Activated T-cell treated with anti-CD3 and anti-CD28 coated beads for 24 hours (primary cell): ENCODE measurements at places on chromosomes 16 and 17.

GRCh38 chr17:77909816-77910215, 48.7 kb upstream of the TNRC6C start:
- no peak for DNase-seq

GRCh38 chr16:69250081-69250480, 61.1 kb upstream of the VPS4A start:
- DNase-seq: no peak

DNA sequence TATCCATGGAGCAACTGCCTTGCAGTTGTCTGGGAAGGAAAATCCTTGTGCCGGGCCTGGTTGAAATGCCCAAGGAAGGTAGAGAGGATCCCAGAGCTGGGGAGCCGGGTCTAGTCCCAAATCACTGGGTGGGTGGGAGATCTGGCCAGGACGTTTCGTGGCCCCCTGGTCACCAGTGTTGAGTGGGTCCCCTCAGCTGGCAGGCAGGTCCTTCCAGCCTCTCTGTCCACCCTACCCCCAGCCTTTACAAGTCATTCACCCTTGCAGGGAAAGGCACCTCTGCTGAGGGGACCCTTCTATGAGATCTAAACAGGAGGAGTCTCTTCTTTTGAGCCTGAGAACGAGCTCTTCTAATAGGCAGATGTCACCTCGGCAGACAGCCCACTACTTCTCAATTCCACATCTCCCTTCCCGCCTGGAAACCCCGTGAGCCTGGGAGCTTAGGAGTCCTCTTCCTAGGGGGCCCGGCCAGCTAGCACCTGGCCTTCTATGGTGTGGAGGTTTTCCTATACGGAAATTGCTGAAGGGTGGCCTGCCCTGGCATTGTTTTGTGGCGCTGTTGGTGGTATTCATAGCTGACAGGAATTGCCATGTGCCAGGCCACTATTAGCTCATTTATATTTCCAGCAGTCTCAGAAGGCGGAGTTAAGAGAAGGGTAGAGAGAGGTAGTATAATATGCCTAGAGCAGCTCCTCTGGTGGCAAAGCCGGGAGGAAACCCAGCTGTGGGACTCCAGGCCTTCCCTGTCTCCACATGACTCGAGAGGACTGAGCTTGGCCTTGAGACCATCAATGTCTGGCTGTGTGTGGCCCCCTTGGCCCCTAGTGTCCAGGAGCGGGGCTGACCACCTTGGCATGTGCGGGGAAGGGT, 13.3 kb downstream of the MPRIP start:
- DNase-seq: no peak

DNA sequence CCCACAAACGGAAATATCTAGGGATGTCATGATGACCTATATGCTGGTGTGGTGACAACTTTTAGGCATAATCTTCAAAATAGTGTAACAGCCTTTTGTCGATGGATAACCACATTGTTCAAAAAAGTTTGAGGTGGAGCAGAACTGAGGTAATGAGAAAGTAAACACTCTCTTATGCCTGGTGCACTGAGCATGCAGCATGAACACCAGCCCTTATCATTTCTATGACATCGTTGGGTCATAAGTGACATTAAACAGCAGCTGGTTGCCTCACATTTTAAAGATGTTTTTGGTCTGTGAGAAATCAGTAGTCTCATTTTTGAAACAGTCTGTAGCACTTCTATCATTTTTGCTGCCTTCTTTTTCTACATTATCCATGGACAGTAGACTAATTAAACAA, 1.8 kb downstream of the KRT23 start:
- no peak for DNase-seq

- no peak for DNase-seq
Observed at GRCh38 chr17:2621241-2621640, 27.8 kb downstream of the PAFAH1B1 start.

DNA sequence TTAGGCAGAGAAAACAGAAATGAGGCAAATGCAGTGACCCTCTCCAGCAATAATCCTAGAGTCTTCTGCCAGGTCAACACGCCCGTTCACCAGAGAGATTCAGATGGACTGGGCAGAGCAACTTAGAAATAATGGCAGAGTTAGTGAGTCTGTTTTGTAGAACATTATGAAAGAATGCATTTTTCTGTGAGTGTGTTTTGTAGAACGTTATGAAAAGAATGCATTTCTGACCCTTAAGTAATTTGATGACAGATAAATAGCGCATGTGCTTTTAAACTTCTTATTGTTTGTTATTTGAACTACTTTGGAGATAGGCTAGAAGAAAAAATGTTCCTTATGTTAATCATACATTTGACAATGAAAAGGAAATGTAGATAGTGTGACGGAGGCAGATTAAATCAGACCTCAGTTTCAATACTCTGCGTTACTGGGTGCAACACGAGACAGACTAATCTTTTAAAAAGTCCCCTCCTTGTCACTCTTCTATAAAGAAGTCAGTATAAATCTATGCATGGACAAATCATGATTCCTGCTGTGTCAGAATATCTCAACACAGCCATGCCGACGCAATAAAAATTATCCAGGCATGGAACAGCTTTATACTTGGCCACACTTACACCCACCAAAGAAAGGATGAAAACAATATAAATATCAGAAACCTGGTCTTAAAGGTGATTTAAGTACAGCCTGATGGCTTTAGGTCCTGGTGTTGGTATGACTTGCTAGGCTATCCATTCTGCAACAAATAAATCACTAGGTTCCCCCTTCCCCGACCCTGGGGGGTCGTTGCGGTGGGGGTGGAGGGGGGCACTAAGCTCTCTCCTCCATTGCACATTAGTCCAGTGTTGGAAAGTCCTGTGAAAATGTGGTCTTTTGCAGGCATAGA, 47.8 kb downstream of the MARCHF10 start:
- no peak for DNase-seq

DNA sequence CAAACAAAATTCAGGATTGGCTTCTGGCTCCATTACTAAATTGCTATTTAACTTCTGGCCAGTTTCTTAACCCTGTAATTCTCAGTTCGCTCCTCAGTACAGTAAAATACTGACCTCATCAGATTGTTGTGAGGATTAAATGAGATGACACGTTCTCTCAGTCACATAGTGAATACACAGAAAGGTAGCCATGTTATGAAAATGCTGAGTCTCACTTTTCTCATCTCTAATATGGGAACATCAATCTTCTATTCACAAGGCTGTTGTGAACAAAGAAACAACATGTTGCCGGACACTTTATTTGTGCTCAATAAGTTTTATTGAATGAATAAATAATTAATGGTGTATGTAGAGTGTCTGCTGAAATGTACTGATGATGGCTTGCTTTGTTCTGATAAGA, 924.5 kb upstream of the GOT2 start:
- DNase-seq: no peak

GRCh38 chr17:53659181-53659580, 163.5 kb upstream of the KIF2B start:
- DNase-seq: no peak

DNA sequence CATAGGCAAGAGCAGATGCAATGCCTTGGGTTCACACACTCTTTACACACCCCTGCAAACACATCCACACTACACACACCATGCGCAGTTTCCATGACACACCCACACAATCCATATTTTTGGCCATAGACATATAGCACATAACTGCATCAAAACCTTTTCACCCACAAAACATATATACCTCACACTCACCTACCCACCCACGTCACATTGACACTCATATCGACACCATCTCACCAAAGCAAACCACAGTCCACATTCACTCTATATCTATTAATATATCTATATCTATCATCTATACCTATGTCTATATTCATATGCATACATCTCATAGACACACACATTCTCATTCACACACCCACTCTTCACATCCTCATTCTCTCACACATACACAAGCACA, 246.9 kb downstream of the SHISA9 start:
- no peak for DNase-seq

GRCh38 chr16:75130150-75130771, 13.7 kb upstream of the LDHD start:
- DNase-seq: no peak

GRCh38 chr17:78781893-78782304, at the start of gene CYTH1:
Gene CYTH1, minus strand, starts transcription at chr17:78782273. Its CDS starts 50 bp downstream, at chr17:78782223.
- DNase-seq: no peak
